ENCODE measurements at places on chromosomes 13 and 19.
A peak's percentile ranks its signal among the peaks of the same experiment; 100 is the strongest.

GRCh38 chr13:109704771-109705635, 81.4 kb downstream of the IRS2 start:
- no peak for DNase-seq

DNA sequence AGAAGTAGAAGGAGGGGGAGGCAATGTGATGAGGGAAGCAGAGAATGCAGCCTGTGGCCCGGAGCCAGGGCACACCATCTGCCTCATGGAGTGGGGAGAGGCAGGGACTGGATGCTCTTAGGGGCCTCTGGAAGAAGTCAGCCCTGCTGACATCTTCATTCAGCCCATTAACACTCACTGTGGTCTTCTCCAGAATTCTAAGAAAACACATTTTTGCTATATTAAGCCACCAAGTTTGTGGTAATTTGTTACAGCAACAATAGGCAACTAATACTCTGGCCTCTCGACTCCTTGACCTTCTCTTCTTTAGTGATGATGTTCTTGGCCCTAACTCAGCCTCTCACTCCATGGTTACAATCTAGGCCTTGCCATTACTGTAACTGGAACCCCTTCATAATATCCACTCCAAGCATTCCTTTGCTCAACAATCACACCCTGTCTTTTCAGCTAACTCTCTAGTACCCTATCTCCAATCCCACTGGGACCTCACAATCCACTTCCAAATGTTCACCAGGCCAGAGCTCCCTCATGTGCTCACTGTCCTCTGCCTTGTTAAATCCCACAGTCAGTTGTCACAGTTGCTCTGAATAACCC, 98.5 kb downstream of the MIPEP start:
- no peak for DNase-seq

DNA sequence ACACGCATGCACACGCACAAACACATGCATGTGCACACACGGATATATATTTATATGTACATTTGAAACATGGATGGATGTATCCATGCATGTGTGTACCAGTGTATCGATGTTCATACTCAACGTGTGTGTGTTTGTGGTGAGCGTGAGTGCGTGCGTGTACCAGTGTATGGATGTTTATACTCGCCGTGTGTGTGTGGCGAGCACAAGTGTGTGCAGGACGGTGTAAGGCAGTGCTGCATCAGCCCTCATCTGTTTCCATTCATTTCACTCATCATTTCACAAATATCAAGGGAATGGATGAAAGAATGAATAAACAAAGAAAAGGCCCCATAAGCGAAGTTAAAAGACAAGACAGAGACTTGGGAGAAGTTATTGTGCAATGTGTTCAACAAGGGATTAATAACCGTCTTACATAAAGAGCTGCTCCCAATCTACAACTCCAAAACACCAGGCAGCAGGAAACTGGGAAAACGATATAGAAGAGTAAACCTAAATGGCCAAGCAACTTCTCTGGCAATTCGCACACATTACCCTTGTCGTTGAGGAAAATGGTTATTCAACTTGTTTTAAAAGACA, 21.7 kb upstream of the MIER2 start:
- DNase-seq = no peak

DNA sequence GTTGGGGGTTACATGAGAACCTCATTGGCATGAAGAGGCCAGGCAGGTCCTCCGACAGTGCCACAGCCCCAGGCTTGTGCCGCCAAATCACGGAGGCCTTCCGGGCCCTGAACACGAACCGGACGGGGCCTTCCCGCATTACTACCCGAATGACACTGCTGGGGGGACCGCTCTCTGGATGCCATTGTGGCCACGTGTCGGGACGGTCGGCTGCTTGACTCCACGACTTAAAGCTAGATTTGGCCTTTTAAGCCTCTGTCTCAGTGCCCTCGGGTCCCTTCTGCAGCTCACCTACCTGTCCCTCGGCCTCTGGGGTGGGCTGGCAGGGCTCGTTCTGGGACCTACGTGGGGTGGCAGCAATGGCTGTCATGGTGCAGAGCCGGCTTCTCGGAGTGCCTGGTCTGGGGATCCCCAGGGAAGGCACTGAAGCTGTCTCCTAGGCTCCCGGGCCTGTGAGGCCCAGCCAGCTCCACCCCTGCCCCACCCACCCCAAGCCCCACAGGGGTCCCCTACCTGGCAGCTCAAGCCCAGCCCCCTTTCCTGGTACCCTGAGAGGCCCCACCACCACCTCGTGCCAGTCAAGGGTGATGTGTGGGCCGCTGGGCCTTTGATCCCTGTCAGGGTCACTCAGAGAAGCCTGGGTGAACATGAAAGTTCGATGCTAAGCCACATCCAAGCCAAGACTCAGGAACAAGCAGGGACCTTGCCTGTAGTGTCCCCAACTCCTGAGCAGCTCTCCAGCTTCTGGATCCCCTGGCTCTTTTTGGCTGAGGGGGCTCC, 245.8 kb upstream of the SGCG start:
- no peak for DNase-seq

- peak; percentile 36 for DNase-seq
Observed at GRCh38 chr19:35495107-35496064, 5.1 kb upstream of the KRTDAP start.

GRCh38 chr13:44903574-44903985, 85.7 kb downstream of the NUFIP1 start:
- no peak for DNase-seq

DNA sequence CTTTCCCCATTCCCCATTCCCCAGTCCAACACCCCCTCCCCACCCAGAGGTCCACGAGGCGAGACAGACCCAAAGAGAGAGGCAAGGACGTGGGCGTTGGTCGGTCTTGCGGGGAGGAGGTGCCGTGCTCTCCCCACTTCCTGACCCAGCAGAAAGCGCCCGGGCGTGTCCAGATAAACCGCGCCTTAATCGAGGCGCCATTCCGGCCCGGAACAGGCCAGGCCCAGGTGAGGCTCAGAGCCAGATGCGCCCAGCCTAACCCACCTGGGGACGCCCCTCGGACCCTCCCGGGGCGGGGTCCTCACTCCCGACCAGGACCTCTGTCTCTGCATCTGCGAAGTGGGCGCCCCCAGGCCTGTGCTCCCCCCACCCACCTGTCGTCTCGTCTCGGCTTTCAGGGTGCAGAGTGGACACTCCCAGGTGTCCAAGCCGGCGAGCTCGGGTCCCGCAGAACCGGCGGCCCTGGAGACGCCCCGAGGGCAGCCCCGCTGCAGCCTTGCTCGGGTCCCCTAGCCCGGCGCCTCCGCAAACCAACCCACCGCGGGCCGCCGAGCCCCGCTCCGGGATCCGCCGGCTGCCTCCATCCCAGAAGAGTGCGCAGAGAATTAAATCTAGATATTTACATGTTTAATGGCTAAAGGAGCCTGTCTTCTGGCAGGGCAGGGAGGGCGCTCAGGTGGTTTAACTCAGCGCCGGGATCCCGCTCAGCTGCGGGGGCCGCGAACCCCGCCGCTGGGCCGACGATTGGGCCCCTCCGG, 5.0 kb upstream of the ONECUT3 start:
- DNase-seq = no peak

DNA sequence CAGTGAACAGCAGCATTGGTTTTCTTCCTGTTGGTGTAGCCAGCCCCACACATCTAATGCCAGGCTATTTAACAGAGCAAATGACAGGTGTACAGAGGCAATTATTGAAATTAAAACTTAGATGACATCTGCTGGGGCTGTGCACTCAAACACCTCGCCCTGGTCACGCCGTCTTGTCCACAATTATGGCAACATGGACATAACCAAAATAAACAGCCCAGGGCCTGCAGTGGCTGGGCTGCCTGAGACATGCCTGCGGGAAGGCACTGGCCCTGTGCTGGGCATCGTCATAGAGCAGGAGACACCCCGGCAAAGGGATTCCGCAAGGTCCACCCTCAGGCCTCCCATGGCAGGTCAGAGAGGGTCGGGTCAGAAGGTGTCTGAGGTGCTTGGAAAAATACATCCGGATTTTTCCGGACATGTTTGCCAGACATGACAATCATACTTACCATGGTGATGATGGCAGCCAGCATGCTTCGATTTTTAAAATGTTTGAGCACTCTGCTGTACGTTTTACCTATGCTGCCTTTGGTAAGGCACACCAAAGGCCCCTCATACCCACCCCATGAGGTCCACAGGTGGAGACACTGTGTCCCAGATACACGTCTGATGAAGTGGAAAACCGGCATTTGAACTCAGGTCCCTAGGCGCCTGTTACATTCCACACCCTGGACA, 47.8 kb downstream of the TSHZ3 start:
- DNase-seq = no peak

- no peak for DNase-seq
Observed at GRCh38 chr13:110233951-110234280, 73.0 kb downstream of the COL4A1 start.

- DNase-seq = no peak
Observed at GRCh38 chr13:23598369-23598768, 28.2 kb downstream of the TNFRSF19 start.

GRCh38 chr19:50896591-50897190, 14.5 kb downstream of the KLK4 start:
- no peak for DNase-seq

- DNase-seq = no peak
Observed at GRCh38 chr13:46546084-46546768, 6.7 kb upstream of the LRCH1 start.

DNA sequence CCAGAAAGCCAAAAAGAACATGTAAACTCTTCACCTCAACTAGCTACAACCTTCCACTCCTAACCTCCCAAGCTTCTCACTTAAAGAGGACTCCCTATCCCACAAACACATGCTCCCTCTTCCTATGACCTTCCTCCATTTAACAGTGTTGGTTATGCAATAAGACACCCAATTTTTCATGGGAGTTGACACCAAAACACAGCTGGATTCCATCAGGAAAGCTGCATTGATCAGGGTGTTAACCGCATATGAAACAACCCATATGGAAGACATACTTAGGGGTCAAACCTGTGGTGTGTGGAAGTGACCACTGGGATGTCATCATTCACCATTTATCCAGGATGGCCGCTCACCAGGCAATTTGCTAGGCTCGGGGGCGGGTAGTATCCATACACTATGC, 21.9 kb downstream of the ZNF473 start:
- DNase-seq = no peak

DNA sequence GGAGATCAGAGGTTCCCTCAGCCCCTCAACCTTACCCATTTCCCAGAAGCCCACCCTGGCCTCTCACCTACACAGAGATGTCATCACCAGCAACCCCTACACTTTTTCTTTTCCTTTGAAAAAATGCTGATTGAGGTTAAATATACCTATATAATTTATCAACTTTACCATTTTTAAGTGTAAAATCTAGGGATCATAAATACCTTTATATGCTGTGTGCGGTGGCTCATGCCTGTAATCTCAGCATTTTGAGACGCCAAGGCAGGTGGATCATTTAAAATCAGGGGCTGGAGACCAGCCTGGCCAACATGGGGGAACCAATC, 3.1 kb downstream of the KIR2DL4 start:
- no peak for DNase-seq

All from stimulated activated CD4-positive, alpha-beta T cell treated with anti-CD3 and anti-CD28 coated beads, Interleukin-1b, Interleukin-23, amount 100 ng/mL, for 1 hour (primary cell).